GM18507 (cell line): ENCODE measurements at places on chromosomes 7 and 10.

- no peak for DNase-seq
Measured at GRCh38 chr7:94041529-94041928, 37.4 kb upstream of the BET1 start.

- DNase-seq: no peak
Measured at GRCh38 chr10:93991596-93992284, 2.0 kb upstream of the PLCE1 start.

DNA sequence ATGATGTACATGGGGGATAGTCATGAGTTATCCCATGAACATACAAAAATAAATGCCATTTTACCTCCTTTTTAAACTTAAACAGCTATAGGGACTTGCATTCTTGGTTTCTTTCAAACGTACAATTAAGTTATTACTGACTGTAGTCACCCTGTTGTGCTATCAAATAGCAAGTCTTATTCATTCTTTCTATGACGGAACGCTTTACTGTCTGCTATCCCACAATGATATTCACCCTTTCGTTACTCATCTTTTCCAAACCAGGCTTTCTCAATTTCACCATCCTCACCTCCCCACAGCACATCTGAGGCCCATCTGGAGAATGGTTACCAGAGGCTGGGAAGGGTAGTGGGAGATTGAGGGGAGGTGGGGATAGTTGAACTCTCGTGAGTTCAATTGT lies 218.8 kb downstream of the PHF14 start:
- no peak for DNase-seq

DNA sequence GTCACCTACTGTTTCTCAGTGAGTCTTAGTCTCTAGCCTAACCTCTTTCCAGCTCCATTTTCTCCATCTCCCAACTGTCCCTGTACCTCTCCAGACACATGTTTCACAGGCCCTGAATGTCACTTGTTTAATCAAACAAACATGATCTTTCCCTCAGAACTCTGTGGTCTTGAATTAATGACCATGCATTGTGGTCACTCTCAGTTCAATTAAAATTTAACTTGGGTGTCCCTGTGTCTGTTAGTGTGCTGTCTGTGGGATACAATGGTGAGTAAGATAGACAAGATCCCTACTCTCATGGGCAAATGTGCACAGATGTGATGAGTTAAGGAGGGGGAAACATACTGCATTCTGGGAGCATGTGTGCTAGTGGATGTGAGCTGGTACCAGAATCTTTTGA lies 65.0 kb downstream of the RBM33 start:
- DNase-seq: no peak

DNA sequence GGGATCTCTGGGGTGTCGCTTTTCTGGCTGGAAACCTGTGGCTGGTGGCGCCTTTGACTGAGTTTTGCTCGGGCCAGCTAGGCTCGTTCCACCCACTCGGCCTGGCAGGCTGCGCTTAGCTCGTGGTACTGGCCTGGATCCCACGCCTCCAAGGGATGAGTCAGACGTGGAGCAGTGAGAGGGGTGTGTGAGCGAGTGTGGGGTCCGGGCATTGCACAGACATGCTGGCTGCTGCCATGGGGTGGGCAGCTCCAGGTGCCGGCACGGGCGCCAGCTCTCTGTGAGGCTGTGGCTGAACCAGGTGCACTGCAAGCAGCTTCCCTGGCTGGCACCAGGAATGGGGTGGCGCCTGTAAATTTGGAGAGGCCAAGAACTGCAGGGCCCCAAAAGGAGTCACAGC lies 63.1 kb upstream of the CACNA2D1 start:
- no peak for DNase-seq

DNA sequence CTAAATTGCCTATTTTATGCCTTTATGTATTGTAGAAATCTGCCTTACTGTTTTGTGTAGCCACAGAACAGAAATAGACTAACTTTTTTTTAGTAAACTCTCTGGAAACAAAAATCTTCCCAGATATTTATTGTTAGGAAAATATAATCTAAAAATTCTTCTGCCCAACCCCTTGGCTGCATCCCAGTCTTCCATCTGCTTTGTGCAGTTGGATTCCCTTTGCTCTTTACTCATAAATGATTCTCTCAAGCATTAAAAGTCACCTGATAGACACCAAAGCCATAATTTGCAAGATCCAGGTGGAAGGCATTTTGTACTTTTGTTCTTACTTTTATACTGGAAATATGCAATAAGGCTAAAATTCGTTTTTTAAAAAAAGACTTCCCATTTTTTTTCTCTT lies 6.1 kb upstream of the CAV2 start:
- no peak for DNase-seq

GRCh38 chr7:92813390-92814024 lies 22.9 kb downstream of the CDK6 start:
- DNase-seq: no peak

- no peak for DNase-seq
Measured at GRCh38 chr10:50316695-50317648, 65.7 kb upstream of the ASAH2 start.

DNA sequence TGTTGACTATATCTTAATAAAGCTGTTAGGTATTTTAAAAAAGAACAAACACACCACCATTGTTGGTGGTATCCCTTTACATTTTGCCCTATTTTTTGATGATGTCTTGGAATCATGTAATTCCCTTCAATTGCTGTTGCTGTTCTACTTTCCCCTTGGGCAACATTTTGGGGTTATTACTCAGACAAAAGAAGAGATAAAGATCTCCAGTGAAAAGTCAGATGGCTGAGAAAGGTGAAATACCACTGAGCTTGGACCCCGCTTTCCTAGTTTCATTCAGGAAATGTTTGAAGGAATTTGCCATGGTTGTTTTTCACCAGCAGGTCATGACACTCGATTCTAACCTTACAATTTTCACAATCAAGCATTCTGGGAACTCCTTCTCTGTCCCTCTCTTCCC lies 84.6 kb downstream of the MACC1 start:
- DNase-seq: no peak

- DNase-seq: no peak
Measured at GRCh38 chr10:28668363-28669226, 8.7 kb upstream of the BAMBI start.
